NCI-H510A (cell line): ENCODE measurements at places on chromosomes 5 and 9.

DNA sequence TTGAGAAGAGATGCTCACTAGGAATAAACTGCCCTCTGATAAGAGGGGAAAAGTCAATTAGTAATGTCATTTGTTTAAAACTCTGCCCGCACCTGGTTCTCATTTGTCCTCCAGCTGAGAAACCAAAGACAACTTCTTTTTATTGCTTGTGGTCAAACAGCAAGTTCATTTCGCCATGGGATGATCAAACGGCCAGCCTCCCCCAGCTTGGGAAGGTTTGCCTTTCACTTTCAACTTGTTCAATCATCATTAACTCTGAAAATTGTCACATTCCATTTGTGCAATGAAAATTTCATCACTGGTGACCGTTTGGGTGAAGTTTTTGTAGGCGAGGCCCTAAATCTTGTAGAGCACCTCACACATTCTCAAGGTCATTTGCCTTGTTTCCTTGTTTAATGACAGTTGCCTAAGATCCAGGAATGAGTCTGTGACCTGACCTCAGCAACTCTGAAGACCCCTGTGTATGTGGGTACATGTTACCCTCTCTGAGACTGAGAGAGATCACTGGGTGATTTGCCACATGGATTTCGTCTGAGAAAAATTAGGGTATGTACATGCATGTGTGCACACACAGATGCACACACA, 117.7 kb downstream of the MARCHF3 start:
- DNase-seq = no peak

DNA sequence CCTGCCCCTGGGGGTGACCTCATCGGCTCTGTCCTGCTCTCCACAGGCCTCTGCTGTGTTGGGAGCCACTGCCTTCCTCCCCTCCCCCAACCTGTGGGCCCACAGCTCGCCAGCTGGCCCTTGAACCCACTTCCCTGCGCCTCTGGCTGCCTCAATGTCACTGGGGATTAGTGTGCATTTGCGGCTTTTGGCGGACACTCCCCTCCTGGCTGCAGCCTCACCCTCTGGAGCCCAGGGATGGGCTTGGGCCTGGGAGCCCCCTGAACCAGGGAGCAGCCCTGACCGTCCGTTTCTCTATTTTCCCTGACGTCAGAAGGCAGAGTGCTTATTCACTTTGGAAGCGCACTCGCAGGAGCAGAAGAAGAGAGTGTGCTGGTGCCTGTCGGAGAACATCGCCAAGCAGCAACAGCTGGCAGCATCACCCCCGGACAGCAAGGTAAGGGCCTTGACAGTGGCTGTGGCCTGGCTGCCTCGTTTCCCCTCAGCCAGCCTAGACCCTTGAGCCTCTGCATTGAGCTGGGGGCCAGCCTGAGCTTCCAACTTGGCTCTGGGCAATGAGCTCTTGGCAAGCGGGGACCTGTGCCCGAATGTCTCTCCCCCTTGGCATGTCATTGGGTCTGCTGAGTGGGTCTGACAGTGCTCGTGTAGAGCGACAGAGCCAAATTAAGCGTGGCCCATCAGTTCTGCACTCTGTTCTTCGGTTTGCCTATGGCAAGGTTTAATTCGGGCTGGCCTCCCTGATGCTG, 73.1 kb downstream of the RGS3 start:
- DNase-seq = no peak

- no peak for DNase-seq
Measured at GRCh38 chr9:69671311-69671878, 776 bp downstream of the APBA1 start.

DNA sequence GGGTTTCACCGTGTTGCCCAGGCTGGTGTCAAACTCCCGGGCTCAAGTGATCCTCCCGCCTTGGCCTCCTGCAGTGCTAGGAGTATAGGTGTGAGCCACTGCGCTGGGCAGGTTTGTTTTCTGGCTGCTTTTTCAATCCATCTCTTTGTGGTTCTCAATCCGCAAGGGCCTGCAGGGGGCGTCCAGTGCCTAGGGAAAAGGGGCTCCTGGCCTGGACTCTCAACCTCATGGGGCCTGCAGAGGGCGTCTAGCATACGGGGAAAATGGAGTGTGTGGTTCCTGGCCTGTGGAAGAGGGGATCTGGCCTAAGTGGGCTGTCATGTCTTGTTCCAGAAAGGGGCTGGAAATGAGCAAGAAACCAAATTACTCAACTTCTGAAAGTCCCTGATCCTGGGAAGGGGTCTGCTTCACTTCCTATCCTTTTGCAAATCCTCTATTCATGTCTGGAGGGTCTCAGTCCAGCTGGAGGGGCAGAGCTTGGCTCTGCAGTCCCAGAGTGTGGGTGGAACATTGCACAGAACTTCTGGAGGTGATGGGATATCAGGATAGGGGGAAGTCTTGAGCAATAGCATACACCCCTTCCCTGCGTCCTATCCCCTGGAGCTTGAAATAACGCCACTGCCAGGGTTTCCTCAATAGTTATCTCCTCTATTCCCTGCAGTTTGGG, 12.7 kb upstream of the CCL27 start:
- DNase-seq = no peak

- DNase-seq = no peak
Measured at GRCh38 chr5:122701640-122702523, 73.0 kb upstream of the SNX2 start.

DNA sequence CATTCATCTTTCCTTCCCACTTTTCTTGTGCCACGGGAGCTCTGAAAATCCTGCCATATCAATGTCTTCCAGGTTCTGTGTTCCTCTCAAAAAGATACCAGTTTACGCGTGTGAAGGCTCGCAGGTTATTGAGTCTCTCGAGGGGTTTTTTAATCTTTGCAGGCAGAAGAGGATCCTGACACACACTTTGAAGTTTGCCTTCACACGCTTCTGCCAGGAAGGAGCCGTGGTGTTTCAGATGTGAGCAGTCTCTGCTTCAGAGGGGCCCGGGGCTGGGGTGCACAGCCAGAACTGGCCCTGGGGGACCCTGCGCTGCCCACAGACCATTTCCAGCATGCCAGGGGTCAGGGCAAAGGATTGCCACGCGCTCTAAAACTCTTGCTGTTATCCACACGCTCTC, 167.2 kb downstream of the TTLL11 start:
- DNase-seq = no peak

DNA sequence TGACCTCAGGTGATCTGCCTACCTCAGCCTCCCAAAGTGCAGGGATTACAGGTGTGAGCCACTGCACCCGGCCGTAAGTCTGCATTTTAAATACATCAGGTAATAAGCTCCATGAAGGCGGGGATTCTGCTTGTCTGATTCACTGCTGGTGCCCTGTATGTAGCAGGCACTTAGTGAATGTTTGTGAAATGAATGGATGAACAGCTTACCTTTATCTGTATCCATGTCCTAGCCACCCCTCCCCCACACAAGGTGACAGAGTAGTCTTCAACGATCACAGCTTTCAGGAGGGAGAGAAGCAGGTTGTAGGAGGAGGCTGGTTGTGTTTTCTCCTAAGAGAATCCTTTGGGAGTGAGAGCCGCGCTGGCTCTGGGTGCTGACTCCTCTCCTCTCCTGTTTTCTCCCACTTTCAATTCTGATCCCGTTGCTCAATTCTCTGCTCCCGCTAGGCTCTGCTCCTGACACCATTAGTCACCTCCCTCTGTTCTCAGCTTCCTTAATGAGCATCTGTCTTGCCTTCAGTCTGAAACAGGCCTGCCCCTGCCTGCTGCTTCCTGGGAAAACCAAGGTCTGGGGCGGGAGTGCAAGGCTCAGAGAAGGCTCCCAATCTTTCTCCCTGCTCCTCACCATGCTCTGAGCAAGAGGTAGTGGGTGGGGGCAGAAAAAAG, 88.8 kb upstream of the CTNNA1 start:
- DNase-seq = no peak

DNA sequence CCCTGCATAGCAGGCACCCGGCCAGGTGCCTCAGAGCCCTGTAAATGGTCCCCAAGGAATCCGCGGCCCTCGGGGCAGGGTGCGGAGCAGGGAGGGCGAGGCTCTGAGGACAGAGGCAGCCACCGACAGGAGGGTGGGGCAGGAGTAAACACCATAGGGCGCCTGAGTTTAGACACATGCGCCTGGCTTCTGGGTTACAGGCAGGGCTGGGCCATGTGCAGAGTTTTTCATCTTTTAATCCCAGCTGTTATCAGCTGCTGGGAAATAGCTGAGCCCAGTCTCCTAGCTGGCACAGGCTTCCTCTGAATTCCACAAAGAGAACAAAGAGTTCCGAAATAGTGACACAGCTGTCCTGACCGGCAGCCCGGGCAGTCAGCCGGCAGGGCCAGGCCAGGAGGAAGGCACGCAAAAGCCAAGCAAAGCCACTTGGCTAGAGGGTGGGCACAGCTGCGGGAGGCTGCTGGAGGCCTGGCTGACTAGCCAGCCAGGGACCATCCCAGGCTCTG, 98.9 kb upstream of the PHYKPL start:
- DNase-seq = no peak

DNA sequence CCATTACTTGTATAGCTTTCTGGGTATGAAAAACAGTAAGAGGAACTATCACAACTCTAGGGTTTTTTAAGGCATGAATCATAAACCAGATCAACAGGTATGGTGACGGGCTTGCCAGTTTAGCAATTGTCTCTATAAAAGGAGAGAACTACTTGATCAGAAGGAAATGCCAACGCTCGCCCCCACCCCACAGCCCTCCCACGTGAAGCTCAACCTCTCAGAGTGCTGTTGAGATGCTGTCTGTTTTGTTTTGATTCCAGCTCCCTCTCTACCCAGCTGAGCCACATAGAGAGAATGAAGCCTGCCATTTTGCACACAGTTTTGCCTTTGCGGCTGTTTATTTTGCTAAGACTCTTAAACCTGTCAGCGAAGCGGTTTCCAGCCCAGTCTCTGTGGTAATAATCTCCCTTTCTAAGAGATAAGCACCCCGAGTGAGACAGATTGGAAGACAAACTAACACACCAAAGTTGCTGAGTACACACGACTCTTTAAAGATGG, 257.9 kb upstream of the ANKRD55 start:
- DNase-seq = no peak

DNA sequence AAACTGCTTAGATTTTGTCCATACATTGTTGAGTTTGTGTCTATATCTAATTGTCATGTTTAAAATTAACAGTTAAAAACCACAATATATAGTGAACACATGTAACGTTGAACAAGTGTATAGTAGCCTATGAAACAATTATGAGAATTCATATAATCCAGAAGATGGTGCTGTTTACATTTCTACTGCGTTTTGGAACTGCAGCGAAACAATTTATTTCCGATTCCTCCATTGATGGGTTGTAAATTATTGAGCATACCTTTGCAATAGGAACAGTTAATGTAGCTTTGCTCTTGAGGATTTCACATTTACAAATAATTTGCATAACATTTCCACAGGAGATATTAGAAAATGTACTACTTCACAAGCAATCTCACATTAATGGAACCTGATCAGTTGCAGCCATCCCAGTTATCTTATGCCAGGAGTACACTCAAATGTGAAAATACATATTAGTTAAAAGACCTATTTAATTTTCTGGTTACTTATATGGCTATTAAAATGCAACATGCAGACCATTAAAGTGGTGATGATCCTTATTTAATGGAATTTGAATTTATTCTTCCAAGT, 411.8 kb downstream of the CDH10 start:
- DNase-seq = no peak

DNA sequence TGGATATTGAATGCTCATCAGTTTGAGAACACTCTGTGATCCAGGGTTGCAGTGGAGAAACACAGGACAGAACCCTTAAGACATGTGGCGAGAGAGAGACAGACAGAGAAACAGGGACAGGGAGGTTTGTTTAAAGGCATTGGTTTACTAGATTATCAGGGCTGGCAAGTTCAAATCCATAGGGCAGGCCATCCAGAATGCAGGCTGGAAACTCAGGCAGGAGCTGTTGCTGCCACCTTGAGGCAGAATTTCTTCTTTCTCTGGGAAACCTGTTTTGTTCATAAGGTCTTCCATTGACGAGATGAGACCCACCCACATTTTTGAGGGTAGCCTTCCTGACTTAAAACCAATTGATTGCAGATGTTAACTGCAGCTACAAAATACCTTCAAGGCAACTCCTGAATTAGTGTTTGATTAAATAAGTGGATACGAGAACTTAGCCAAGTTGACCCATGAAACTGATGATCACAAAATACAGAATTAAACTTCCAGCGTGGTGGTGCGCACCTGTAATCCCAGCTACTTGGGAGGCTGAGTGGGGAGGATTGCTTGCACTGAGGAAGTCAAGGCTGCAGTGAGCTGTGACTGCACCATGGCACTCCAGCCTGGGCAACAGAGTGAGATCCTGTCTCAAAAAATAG, 55.9 kb downstream of the NSUN2 start:
- DNase-seq = peak; percentile 16
